Neural crest cell (in vitro differentiated cells): ENCODE measurements at places on chromosomes 7 and 10. TPM values are rescaled to one million over a fixed set of nuclear protein-coding genes. Genes with fewer than 3 reads are reported as not detected.

- DNase-seq: no peak
Observed at GRCh38 chr7:5567790-5568189, 144.2 kb upstream of the TNRC18 start.

The RINT1 gene
- 18.8 and 21.5 TPM in 2 replicates for total RNA-seq

DNA sequence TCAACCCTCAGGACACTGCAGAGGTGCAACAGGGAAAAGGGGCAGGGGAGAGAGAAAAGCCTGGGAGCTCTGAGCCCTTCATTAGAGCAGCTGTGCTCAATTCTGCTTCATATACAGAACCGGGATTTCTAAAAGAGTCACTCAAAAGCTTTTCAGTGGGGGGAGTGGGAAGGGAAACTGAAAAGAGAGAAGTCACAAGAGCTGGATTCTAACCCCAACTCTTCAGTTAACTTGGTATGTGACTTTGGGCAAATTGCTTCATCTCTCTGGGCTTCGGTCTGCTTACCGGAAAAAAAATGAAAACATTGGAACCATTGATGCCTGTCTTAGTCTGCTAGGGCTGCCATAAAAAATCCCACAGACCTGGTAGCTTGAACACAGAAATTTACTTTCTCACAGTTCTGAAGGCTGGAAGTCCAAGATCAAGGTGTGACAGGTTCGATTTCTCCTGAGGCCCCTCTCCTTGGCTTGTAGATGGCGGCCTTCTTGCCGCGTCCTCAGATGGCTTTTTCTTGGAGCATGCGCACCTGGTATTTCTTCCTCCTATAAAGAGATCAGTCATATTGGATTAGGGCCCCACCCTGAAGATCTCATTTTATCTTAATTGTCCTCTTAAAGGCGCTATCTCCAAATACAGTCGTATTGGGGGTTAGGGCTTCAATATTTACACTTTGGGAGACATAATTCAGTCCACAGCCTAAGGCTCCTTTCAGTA is 118.3 kb upstream of the KMT2E start:
- DNase-seq: no peak

DNA sequence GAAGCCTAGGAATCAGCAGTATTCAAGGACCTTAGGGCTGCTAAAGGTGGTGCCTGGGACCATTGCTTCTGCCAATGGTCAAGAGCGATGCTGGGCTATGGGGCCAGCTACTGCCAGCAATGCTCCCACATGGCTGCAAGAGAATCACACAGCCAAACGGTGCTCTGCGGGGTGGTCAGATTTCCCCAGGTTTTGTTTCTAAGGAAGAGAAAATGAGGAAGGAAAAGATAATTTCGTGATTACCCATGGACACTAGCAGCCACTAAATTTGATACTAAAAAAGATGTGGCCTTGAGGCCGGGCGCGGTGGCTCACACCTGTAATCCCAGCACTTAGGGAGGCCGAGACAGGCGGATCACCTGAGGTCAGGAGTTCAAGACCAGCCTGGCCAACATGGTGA is 83.0 kb downstream of the LYZL2 start:
- DNase-seq: no peak

DNA sequence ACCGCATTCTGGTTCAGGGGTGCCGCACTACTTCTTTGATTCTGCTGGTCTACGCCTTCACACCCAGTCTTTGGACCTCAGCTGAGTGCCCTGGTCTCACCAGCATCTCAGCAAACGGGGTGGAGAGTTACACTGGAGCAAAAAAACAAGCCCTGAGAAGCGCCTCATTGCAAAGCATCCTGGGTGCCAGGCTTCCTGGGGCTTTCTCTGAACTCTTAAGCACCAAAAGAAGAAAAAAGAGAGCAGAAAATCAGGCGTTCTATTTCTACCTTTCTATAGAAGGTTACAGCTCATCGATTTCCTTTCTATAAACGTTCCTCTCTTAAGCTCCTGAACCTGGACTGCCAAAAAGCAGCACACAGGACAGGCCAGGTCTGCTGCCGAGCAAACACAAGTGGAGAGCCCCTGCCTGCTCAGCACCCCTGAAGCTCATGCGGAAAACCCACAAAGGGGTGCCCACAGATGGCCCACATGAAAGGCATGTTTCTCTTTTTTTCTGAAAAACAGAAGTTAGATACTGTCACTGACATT is 217.9 kb downstream of the SFMBT2 start:
- DNase-seq: no peak

GRCh38 chr10:132360766-132361447 is 28.9 kb downstream of the LRRC27 start:
- peak; percentile 39 for DNase-seq

- no peak for DNase-seq
Observed at GRCh38 chr7:21357151-21358097, 70.5 kb upstream of the SP4 start.

DNA sequence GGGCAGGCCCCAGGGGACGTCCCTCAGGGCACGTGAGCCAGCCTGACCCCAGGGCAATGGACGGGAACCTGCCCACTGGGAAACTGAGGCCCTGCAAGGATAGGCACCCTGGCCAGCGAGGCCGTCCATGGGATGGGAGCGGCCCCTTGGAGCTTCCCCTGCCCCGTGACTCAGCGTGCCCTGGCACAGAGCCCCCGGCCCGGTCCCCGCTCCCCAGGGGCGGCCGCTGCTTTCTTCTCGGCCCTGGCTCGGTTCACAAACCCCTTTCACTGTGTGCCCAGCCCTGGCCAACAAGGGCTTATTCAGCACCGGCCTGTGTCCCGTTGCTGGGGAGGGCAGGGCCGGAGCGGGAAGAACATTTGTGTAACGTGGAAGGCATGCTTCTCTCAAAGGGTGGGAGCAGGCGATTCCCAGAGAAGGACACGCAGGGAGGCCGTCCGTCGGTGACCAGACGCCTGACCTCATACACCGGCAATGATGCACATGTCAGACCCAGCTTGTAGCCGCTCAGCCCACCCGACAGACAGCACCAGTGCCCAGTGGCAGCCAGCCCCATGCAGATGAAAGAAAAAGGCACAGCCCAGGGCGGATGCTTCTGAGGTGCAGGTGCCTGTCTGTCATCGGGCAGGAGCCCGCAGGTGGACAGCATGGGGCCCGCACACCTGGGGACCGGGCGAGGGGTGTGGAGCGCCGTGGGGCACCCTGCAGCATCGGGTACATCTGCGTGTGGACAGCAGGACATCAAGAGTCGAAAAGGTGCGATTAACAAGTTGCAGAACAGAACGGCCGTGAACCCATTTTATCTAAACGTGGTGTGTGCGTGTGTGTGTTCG is 94.5 kb downstream of the PDGFA start:
- no peak for DNase-seq

GRCh38 chr7:17234030-17234397 is 64.4 kb upstream of the AHR start:
- no peak for DNase-seq

GRCh38 chr10:89867964-89868363 is 166.6 kb downstream of the KIF20B start:
- no peak for DNase-seq

DNA sequence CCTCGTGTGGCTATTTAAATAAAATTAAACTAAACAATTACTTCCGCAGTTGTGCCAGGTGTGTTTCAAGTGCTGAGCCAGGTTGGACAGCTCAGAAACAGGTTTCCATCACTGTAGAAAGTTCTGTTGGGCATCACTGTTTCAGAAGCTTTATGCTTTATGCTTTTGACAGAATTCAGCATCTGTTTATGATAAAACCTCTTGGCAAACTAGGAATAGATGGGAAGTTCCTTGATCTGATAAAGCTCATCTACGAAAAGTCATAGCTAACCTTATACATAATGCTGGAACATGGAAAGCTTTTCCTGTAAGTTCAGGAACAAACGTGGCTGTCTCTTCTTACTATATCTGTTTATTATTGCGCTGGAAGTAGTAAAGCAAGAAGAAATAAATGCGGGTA is 143.4 kb downstream of the DOCK1 start:
- DNase-seq: no peak

DNA sequence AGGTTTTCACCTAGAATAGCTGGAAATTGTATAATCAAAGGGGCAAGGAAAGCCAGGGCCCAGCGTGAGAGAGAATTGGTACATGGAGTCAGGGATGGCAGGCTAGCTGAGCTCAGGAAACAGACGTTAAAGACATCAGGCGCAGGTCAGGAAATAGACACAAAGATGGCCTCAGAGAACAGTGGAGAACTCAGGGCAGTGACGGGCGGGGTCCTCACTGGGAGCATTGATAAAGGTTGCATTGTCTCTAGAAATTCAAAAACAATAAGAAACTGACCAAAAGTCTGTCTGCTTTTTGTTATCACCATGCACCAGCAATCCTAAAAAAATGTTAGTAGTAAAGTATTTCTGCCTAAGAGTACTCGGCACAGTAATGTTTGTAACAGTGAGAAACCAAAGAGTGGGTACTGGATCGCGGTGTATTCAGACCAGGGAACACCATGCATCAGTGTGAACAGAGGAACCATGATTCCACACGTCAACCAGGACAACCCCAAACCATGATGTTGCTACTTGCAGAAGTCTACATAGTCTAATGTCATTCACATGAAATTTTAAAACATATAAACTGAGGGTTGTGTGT is 81.9 kb upstream of the AUTS2 start:
- no peak for DNase-seq

- DNase-seq: no peak
Observed at GRCh38 chr10:16750461-16750860, 66.8 kb downstream of the RSU1 start.

- DNase-seq: no peak
Observed at GRCh38 chr7:123635551-123636359, 19.9 kb upstream of the LMOD2 start.

The LRRC18 gene
- not detected in 2 replicates for total RNA-seq

The NOS3 gene
- total RNA-seq: 6.1 and 7.4 TPM in 2 replicates

GRCh38 chr10:61757525-61758397 is 95.0 kb downstream of the CABCOCO1 start:
- DNase-seq: no peak

The ZSCAN25 gene
- total RNA-seq: 23.4 and 26.4 TPM in 2 replicates

DNA sequence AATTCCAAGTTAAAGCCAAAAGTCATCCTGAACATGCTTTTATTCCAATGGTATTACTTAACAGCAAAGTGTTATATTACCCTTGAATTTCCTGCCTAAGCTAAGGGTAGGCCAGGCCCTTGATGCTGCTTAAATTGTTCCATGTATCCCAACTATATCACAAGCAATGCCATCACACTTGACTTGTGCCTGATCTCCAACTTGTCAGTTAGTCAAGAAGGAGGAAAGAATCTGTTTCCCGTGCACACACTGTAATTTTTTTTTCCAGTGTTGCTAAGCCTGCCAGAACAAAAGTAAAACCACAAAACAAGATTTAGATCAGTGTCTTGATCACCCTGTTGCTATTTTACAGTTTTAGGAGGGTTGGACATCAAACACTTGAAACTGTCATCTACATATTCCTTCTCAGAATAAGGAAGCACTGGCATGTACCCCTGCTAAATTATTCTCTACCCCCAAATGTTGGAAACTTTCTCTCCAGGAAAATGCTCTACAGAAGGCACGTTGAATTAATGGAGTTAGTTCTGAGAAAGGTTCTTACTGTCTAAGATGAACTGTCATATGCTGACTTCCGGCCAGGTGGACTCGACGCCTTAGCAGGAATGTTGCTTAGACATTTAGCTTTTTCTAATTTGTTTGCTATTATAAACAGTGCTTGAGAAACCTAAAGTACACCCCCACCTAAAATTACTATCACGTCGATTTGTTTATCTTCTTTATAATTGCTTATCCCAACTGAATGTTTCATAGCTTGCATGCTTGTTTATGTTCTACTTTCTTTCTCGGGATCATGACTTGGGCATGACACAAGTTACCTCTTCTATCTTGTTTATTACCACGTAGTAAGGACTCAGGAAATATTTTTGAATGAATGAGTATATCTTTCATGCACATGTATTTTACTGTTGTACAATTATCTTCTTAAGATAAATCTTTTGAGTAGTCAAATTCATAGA is 105.5 kb upstream of the ZNF438 start:
- no peak for DNase-seq

The FAM237B gene
- total RNA-seq: not detected in 2 replicates

GRCh38 chr10:122981066-122981464 is 864 bp downstream of the PSTK start:
- DNase-seq: no peak

The PNLIPRP1 gene
- not detected in 2 replicates for total RNA-seq

The PLXNA4 gene
- 21.7 and 22.9 TPM in 2 replicates for total RNA-seq

DNA sequence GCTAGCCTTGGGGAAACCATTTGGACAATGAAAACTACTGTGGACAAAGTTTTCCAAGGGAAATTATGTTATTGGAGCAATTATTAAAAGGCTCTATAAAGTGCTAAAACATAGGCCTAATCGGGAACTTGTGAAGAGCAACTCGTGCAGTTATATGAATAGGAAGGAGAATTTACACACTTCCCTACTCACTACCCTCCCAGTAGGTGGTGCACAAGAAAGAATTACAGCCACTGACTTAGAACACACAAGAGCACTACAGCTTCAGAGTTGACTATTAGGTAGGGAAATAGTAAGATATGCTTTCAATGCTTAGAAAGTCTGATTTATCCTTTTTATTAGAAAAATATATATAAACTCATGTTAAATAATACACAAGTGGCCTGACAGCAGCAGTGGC is 47.2 kb downstream of the GSAP start:
- no peak for DNase-seq

DNA sequence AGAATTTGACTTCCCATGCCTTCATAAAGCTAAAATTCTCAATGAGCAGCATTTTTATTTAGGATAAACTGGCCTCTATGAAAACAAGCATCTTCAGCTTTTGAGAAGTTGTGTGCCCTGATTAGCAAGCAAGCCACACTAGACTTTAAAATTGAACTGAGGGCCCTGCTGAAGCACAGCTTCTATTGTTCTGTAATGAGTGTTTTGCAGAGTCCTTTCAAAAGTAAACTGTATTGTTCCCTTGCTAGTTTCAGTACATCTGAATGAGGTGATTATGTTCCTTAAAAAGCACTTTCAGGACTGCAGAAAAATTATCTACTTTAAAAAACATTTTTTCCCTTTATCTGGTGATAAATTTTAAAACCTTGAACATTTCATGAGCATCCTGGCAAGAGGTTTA is 113.3 kb upstream of the PRPS1L1 start:
- DNase-seq: no peak

- no peak for DNase-seq
Observed at GRCh38 chr7:13745530-13745929, 243.9 kb downstream of the ETV1 start.

The TMEM270 gene
- not detected in 2 replicates for total RNA-seq

The TFR2 gene
- total RNA-seq: 1.7 and 2.4 TPM in 2 replicates

DNA sequence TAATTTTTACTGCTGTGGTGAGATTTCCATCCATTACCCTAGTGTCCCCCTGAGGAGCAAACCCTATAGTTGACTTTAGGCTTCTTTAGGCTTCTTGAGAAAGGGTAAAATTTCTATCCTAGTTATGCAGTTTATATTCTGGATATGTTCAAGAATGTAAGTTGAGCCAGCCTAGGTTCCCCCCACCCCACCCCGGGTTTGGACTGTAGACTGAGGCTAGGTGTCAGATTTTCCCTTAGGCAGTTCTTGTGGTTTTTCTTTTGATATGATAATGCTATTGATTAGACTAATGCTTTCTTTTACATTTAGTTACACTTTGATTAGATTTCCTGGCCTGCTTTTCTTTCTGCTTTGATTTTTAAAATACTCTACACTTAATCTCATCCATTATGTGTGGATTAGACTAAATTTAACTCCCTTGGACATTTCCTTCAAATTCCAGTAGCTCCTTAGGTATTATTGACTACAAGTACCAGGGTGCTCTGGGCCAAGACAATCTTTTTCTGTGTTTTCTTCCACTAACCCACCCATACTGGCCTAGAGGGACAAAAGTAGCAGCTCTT is 37.7 kb downstream of the NRF1 start:
- DNase-seq: no peak

GRCh38 chr7:29066641-29067040 is 79.7 kb downstream of the CPVL start:
- no peak for DNase-seq

The VGF gene
- total RNA-seq: 8.7 and 9.1 TPM in 2 replicates

The C10orf67 gene
- total RNA-seq: 0.18 and 0.33 TPM in 2 replicates

- no peak for DNase-seq
Observed at GRCh38 chr10:14736600-14737081, 38.1 kb downstream of the FAM107B start.

The TMEM176B gene
- total RNA-seq: 2.2 and 3.1 TPM in 2 replicates
